ENCODE measurements at places on chromosomes 12 and 14.

DNA sequence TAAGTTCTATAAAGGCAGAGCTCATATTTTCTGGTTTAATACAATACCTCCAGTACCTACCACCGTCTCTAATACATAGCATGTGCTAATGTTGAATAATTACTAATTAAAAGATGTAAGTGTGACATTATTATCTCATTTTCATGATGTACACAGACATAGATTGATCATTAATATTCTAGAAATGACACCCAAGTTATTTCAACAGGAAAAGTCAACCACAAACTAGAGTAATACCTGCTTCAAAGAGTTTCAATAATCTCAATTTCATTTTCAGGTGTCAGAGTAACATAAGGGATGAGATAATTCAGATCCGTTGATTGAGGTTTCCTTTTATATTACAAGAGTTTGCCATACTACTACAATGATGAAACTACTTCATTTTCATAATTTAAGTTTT lies 388.9 kb downstream of the SOX5 start:
- no peak overlapping the region for H3K4me3 ChIP-seq
- H3K4me1 ChIP-seq: peaks cover 4% of the 10 kb centered on the region
- no peaks in the 10 kb centered on the region for H3K36me3 ChIP-seq
- no peaks in the 10 kb centered on the region for H3K27me3 ChIP-seq
- no peak overlapping the region for H3K27ac ChIP-seq

DNA sequence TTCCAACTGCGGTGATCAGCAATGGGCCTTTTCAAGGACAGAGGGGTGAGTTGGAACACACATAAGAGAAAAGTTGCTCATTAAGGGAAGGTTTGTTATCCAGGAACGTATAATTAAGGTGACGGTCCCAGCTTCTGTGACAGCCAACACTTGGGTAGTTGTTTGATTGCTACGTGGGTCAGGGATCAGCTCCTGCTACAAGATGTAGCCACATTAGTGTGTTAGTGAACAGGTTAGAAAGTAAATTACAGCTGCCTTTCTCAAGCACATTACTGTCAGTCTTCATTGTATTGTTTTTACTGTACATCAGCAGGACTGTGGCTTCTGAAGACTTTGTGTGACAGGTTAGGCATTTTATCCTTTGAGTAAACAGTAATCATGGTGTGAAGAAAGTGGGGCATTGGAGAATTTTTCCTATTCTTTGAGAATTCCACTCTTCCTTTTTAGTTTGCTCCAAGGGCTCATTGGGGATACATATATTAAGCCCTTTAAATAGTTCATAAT lies 230.5 kb downstream of the EGLN3 start:
- no peak overlapping the region for H3K27ac ChIP-seq
- no peaks in the 10 kb centered on the region for H3K36me3 ChIP-seq
- no peaks in the 10 kb centered on the region for H3K4me1 ChIP-seq
- no peak for DNase-seq

- no peaks in the 10 kb centered on the region for H3K36me3 ChIP-seq
- DNase-seq: no peak
- H3K27ac ChIP-seq: no peak within 1 kb of the TSS
- no peaks in the 10 kb centered on the region for H3K27me3 ChIP-seq
Measured at GRCh38 chr12:55470088-55470829, at the start of gene OR6C70. Gene OR6C70, minus strand, starts transcription at chr12:55470138. Its CDS starts 0 bp downstream, at chr12:55470138.

GRCh38 chr14:34231626-34232025 lies 230.4 kb downstream of the SPTSSA start:
- no peaks in the 10 kb centered on the region for H3K36me3 ChIP-seq

DNA sequence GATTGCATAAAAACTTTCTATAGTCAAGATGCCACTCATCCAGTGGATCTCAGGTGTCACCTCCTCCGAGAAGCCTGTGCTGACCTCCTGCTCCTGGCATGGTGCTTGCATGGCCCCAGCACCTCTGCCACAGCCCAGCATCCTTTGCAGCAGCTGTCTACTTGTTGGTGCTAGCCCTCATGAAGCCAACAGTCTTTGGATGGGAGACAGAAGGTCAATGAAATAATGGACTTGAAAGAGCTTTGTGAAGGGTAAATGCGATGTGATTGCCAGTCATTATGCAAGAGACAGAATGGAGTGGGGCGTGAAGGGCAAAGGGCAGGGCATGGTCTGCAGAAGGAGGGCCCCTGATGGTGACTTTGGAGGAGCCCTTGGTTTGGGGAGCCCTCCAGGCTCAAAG lies 63.0 kb upstream of the CLMN start:
- H3K27me3 ChIP-seq: peaks cover 21% of the 10 kb centered on the region
- DNase-seq: no peak
- no peak overlapping the region for H3K4me3 ChIP-seq
- H3K27ac ChIP-seq: no peak overlapping the region
- H3K4me1 ChIP-seq: no peaks in the 10 kb centered on the region

DNA sequence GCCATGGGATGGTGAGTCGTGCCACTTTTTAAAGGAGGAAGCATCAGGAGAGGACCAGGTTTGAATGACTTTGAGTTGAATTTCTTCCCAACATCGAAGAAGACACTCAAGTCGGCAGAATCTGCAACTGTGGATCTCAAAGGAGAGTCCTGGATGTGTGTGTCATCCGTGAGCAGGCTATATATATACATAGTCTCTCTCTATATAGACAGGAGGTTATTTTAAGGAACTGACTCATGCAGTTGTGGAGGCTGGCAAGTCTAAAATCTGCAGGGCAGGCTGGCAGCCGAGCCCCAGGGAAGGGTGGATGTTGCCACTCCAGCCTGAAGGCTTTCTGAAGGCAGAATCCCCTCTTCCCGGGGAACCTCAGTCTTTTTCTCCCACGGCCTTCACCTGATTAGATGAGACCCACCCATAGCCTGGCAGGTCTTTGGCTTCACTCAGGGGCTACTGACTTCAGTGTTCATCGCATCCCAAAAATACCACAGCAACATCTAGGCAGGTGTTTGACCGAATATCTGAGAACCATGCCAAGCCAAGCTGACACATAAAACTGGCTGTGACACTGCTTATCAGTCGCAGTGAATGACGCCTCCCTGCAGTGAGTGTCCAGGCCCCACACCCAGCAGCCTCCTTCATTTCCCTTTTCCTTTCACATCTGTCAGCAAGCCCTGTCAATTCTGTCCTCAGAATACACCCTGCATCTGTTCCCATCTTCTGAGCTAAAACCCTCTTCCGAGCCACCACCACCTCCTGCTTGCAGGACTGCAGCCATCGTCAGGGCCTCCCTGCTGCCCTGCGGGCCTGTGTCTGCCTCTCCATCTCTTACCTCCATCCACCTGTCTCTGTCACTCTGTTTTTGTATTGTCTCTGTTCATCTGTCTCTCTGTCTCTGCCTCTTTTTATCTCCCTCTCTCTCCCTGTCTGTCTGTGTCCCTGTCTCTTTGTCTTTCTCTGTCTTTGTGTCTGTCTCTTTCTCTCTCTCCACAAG lies 54.0 kb downstream of the ZNF664 start:
- H3K36me3 ChIP-seq: no peaks in the 10 kb centered on the region
- H3K27me3 ChIP-seq: peaks cover 23% of the 10 kb centered on the region
- H3K4me1 ChIP-seq: peaks cover 5% of the 10 kb centered on the region
- no peak overlapping the region for H3K27ac ChIP-seq
- H3K4me3 ChIP-seq: no peak overlapping the region
- DNase-seq: no peak

GRCh38 chr12:91230841-91231240 lies 48.2 kb upstream of the DCN start:
- no peak for DNase-seq
- H3K4me3 ChIP-seq: no peak overlapping the region
- H3K36me3 ChIP-seq: no peaks in the 10 kb centered on the region
- no peak overlapping the region for H3K27ac ChIP-seq
- H3K27me3 ChIP-seq: no peaks in the 10 kb centered on the region

GRCh38 chr12:4119157-4119761 lies 154.3 kb upstream of the CCND2 start:
- peaks cover 16% of the 10 kb centered on the region for H3K27me3 ChIP-seq
- peak overlapping the region; percentile 56 for H3K4me3 ChIP-seq
- H3K36me3 ChIP-seq: peaks cover 2% of the 10 kb centered on the region

GRCh38 chr14:101315802-101316296 lies 245.4 kb upstream of the DIO3 start:
- H3K27me3 ChIP-seq: peaks cover 12% of the 10 kb centered on the region
- H3K4me1 ChIP-seq: no peaks in the 10 kb centered on the region
- H3K4me3 ChIP-seq: no peak overlapping the region
- no peak for DNase-seq
- no peaks in the 10 kb centered on the region for H3K36me3 ChIP-seq
- H3K27ac ChIP-seq: no peak overlapping the region

GRCh38 chr12:110600254-110600653 lies 13.7 kb upstream of the TCTN1 start:
- no peaks in the 10 kb centered on the region for H3K27me3 ChIP-seq
- H3K4me1 ChIP-seq: peaks cover 14% of the 10 kb centered on the region
- DNase-seq: no peak
- no peak overlapping the region for H3K4me3 ChIP-seq

- H3K27ac ChIP-seq: no peak overlapping the region
- no peaks in the 10 kb centered on the region for H3K27me3 ChIP-seq
- H3K4me1 ChIP-seq: no peaks in the 10 kb centered on the region
- no peaks in the 10 kb centered on the region for H3K36me3 ChIP-seq
Measured at GRCh38 chr12:50887191-50887590, 44.5 kb downstream of the TMPRSS12 start.

DNA sequence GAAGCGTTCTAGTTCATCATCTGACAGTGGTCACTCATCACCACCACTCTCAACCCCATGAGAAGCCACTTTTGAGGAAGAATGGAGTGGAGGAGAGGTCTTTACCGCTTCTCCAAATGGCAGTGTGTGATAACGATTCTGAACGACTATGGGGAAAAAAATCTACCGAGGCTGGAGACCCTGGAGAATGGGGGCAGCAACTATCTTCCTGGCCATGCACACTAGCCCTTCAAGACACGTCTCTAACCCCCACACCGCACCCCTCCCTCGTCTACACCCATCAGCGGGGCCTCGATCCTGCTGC lies 365 bp downstream of the ING4 start:
- peaks cover 33% of the 10 kb centered on the region for H3K36me3 ChIP-seq
- H3K27ac ChIP-seq: peak overlapping the region; percentile 90
- H3K27me3 ChIP-seq: no peaks in the 10 kb centered on the region
- no peak for DNase-seq

DNA sequence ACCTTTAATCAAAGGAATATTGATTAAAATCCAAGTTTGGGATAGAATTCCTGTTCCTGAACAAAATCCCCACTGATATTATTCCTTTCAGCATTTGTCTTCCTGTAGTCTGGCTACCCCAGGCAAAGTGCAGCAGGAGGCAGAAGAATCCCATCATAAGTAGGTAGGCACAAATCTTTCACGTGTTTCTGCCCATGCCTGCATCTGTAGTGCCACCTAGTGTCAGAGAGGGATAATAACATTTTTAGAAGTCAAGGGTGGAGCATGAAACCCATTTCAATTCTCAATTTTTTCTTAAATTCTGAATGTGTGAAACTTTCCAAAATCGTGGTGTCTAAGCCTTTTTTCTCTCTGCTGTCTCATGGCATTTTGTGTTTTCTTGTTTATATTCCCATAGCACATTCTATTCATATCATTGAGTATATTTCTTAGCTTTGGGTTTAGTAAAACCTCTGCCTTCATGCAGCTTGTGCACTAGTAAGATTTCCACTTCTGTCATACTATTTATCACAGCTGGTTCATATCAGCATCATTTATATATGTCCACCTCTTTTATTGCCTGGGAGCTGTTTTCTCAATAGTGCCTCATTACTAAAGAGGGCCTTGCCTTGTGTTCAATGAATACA lies 47.8 kb upstream of the RERG start:
- H3K4me3 ChIP-seq: no peak overlapping the region
- no peaks in the 10 kb centered on the region for H3K4me1 ChIP-seq
- H3K27ac ChIP-seq: no peak overlapping the region
- H3K27me3 ChIP-seq: peaks cover 6% of the 10 kb centered on the region

- no peak overlapping the region for H3K27ac ChIP-seq
- DNase-seq: no peak
- no peak overlapping the region for H3K4me3 ChIP-seq
Measured at GRCh38 chr12:42135259-42135814, 9.3 kb downstream of the GXYLT1 start.

DNA sequence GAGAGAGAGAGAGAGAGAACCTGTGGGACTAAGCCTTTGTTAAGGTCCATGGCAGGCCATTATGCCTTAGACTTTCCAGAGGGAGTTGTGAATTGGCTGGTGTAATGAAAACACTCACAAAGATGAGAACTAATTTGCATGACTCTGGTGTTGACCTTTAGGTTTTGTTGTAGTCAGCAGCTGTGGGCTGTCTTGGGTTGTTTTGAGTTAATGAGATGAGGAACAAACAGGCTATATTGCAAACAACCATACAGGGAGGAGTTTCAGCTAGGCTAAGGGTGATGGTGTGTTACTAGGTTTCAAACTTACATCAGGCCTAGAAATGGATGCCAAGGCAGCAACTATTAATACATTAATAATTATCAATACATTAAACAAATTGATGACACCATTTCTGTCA lies 26.3 kb downstream of the ATXN7L3B start:
- H3K27me3 ChIP-seq: no peaks in the 10 kb centered on the region
- no peak overlapping the region for H3K4me3 ChIP-seq
- no peak for DNase-seq
- no peaks in the 10 kb centered on the region for H3K36me3 ChIP-seq

DNA sequence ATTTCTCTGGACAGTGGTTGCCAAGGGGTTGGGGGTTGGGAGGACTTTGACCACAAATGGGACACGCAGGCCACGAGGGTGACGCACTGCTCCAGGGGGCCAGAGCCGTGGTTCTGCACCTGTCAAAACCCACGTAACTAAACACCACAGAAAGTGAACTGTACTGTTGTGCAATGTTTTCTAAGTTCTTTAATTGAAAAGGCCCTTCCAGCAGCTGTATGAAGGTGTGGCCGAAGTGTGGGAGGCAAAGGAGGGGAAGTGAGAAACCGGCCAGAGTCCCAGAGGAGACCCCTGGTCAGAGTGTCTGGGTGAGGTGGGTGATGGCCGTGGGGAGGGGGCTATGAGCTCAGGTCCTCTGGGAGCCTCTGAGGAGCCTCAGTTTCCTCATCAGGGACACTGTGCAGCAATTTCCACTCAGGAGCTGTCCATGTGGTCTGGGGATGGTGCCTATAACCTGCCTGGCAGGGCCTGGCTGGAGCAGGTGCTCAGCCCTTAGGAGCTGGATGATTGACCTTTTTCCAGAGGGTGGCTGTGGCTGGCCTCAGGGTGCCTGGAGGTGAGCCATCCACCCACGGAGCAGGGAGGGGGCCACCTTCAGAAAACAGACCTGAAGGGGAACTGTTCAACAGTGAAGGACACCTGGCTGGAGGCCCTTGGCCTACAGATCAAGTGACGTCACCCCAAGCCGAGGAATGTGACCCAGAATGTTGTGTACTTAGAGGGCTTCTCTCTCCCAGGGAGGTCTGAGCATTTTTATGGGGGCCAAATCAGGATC lies 9.8 kb upstream of the BDKRB2 start:
- no peak overlapping the region for H3K4me3 ChIP-seq
- no peak for DNase-seq
- H3K4me1 ChIP-seq: peaks cover 27% of the 10 kb centered on the region
- no peak overlapping the region for H3K27ac ChIP-seq

DNA sequence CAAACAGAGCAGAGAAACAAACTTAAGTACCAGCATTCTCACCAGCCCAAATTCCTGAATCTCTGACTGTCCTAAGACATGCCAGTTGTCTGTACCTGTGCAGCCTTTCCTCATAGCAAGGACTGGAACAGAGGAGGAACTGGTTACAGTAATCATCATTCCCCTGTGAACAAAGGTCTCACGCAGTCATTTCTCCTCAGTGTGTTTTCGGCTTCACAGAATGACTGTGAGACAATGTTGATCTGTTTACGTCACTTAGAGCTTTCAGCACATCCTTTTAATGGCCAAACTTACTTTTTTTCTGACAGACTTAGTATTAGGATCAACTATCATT lies 169.0 kb downstream of the FBXL14 start:
- no peak for DNase-seq
- H3K4me3 ChIP-seq: no peak overlapping the region
- H3K27me3 ChIP-seq: no peaks in the 10 kb centered on the region
- H3K27ac ChIP-seq: no peak overlapping the region
- H3K36me3 ChIP-seq: peaks cover 10% of the 10 kb centered on the region
- peaks cover 4% of the 10 kb centered on the region for H3K4me1 ChIP-seq

Data from activated naive CD4-positive, alpha-beta T cell treated with anti-CD3 and anti-CD28 coated beads, Interleukin-2, amount 10 ng/mL, durations not matched to agents 7 days and 5 days (primary cell).